Small intestine (tissue), 16 donors: ENCODE measurements at places on chromosomes 13 and 19.

- peak; percentile 26 for DNase-seq
Observed at GRCh38 chr19:19460761-19461265, 54.5 kb downstream of the TSSK6 start.

- peak; percentile 71 for DNase-seq
Observed at GRCh38 chr13:44801990-44802389, 187.3 kb downstream of the NUFIP1 start.

GRCh38 chr13:80787604-80788003 lies 446.7 kb upstream of the SPRY2 start:
- no peak for DNase-seq

DNA sequence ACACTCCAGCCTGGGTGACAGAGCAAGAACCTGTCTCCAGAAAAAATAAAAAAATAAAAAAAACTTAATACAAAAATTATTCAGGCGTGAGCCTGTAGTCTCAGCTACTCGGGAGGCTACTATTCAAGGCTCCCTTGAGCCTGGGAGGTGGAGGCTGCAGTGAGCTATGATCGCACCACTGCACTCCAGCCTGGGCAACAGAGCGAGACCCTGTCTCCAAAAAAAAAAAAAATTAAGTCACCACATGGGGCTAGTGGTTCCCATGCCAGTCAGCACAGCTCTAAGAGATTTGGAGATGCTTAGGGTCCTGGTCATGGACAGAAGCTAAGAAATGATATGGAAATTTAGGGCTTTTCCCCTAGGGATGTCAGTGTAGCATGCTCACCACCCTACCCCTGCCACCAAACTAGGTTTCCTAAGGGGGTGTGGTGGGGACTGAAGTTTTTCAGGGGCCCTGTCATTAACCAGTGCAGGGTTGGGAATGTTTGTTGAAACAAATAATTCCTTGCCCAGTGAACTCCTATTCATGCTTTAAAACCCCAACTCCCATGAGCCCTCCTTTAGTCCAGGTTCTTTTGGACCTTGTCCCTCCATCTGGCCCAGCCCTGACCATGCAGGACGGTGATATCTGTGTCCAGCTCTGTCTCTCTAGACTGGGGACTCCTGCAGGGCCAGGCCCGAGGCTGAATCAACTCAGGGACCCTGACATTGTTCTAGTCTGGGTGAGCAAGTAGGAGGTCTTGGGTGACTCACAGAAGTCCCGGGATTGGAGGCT lies 1.8 kb downstream of the FCHO1 start:
- DNase-seq: no peak

DNA sequence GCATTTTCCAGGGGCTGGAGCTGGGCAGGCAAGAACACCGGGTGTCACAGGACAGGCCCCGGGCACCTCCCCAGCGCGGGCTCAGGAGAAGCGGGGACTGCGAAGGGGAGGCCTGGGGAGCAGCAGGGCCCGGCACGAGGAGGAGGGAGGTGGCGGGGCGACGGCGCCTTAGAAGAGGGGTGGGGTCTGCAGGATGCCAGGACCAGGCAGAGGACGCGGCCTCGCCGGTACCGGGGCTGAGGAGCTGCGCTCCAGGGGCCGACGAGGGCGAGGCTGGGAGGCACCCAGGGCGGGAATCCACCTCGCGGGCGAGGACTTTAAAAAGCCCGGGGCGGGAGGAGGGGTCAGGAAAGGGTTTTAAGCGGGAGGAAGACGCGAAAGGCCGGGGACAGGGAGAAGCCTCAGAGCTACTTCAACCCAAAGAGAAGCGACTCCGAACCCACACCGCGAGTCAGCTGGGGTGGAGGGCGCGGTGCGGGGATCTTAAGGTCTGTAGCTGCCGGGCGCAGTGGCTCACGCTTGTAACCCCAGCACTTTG lies 665 bp downstream of the ZNF347 start:
- DNase-seq: peak; percentile 12

GRCh38 chr19:39839678-39840327 lies 5.8 kb upstream of the DYRK1B start:
- DNase-seq: no peak

- no peak for DNase-seq
Observed at GRCh38 chr13:70107125-70107497, 515 bp upstream of the ATXN8OS start.

DNA sequence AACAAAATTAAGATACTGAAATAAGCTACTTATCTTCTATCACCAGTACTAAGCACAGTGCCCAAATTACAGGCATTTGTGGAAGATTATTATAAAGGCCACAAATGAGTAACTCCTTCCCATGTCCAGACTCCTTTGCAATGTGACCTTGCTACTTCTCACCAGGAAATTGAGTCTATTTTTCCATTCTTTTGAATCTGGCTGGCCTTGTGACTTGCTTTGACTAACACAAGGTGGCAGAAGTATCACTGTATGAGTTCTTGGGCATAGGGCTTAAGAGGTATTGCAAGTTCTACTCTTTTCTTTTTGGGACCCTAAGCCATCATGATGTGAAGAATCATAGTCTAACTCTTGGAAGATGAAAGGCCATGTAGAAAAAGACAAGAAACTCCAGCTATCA lies 49.9 kb downstream of the UGGT2 start:
- DNase-seq: peak; percentile 16

- no peak for DNase-seq
Observed at GRCh38 chr19:5398693-5399057, 56.5 kb upstream of the ZNRF4 start.

DNA sequence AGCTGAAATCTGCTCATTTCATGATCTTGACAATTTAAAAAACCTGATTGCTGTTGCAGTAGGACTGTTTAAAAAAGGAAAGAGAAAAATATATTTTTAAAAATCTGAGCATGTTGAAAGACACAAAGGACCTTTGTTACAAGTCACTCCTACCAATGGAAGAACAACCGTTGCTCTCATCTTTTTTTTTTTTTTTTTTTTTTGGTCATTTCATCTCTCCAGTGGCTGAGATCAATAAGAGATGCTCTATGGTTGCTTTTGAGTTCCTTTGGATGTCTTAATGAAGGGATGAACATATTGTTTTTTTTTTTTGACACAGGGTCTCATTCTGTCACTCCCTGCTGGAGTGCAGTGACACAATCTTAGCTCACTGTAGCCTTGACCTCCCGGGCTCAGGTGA lies 29.2 kb downstream of the LRCH1 start:
- no peak for DNase-seq

- DNase-seq: no peak
Observed at GRCh38 chr19:28884786-28885476, 328.0 kb downstream of the UQCRFS1 start.

DNA sequence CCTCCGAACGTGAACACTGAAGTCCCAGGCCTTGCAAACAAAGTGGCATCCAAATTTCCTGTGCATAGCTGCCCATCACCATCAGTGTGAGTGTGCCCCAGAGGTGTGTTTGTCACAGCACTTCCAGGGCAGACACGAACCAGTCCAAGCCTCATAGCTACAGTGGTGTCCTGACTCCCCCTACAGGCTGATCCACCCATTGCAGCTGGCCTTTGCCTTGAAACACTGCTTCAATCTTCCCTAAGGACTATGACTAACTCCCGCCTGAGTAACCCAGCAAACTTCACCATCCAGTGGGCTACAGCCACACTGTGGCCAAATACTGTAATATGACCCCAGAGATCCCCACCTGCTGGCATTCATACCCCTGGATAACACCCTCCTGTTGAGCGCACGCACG lies 3.9 kb downstream of the ZNF266 start:
- DNase-seq: peak; percentile 3

- DNase-seq: peak; percentile 87
Observed at GRCh38 chr13:38686577-38687245, at the start of gene FREM2. Gene FREM2 (plus strand): TSS chr13:38687077. CDS start chr13:38687345, 268 bp downstream.

DNA sequence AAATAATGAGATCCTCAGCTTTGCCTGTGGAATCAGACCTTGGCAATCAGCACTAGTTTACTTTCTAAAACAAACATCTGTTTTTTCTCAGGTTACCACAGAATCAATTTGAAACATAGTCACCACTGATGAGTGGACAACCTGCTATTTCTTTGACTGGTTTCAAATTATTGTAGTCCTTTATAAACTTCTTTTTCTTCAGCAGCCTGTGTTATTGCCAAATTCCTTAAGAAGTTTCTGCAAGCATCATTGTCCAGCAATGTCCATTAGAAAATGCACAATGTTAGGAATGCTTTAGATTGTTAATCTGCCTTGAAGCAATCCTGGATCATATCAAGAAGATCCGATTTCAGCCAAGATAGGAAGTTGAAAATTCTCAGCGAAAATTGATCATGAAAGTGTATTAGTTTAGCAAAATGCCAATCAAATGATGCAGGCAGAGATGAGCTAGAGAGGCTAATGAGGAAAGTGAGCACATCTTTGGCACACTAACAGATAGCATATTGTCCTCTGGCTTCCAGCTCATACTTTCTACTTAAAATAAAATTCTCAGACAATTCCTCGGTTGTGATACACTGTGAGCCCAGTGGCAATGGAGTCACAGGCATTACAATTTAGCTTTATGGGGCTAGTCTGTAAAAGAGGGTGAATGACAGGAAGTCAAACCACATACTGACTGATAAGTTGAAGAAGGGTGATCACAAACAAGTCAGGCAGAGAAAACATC lies 270.6 kb downstream of the SLITRK6 start:
- DNase-seq: no peak

DNA sequence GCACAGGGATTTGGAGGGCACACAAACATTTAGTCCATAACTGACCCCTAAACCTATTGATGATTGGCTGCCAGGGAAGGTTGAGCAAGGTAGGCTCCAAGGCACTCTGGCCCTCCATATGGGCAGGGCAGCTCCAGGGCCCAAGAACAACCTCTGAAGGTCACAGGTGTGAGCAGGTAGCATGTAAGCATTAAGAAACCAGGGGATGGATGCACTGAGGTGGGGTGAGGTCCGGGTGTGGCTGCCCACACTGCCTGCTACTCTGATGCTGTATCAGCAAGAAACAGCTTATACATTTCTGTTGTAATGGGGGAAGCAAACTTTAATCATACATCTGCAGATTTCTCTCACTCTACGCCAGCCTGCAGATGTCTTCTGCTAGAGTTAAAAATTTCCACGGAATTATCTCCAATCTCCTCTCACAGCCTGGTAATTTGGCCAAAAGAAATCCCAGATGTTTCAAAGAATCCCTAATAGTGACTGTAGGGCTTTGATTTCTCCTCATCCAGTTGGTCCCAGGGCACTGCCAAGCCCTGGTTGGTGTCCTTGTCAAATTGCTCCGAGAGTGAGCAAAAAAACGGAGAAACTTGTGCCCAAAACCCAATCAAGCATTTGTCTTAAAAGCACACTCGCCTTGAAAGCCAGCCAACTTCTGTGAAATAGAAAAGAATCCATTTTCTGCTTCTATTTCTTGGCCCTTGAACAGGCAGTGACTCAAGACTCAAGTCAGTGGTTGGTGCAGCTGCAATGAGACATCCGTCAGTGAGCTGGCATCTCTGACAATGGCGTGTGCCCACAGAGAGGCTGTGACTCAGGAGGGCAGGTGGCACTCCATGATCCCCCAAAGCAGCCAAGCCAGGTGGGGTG lies 72.5 kb upstream of the MRI1 start:
- no peak for DNase-seq

GRCh38 chr13:33369073-33369472 lies 83.5 kb upstream of the STARD13 start:
- no peak for DNase-seq

DNA sequence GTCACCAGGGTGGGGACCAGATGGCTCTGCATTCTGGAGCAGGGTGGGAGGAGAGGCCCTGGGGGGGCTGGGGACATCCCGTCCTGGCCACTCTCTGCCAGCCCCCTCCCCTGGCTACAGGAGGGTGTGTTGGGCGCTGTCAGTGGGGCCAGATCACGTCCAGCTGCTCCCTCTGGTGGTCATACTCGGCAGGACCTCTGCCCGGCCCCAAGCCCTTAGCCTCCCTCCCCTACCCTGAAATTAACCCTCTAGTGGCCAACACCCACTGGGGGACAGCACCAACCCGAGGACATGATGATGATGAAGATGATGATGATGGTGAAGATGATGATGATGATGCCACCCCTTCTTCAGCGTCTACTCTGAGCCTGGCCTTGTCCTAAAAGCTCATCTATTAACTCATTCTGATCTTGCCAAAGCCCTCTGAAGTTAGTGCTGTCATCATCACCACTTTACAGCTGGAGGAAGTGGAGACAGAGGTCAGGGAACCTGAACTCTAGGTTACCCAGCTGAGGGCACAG lies 590 bp upstream of the LGI4 start:
- peak; percentile 51 for DNase-seq

- DNase-seq: peak; percentile 55
Observed at GRCh38 chr13:75219479-75220237, 262.3 kb downstream of the TBC1D4 start.
